ENCODE measurements at places on chromosomes 3 and 15.

DNA sequence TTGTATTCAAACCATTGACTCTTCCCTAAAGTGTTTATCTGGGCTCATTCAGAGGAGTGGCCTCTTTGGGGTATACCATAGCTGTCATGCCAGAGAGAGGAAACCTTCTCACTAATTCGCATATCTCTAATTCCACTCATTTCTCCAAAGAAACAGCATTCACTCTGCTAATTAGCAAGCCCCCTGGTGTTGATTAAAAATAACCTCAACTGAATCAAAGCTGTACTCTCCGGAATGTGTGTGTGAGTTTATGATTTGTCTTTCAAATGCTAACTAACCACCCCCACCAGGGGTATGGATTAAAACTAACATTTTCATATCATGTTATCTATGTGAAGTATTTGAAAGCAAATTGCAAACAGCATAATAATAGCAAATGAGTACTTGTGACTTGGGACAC lies 45.5 kb downstream of the PAQR5 start:
- no peak for DNase-seq

GRCh38 chr3:71528816-71529215 lies 54.7 kb downstream of the FOXP1 start:
- no peak for DNase-seq

DNA sequence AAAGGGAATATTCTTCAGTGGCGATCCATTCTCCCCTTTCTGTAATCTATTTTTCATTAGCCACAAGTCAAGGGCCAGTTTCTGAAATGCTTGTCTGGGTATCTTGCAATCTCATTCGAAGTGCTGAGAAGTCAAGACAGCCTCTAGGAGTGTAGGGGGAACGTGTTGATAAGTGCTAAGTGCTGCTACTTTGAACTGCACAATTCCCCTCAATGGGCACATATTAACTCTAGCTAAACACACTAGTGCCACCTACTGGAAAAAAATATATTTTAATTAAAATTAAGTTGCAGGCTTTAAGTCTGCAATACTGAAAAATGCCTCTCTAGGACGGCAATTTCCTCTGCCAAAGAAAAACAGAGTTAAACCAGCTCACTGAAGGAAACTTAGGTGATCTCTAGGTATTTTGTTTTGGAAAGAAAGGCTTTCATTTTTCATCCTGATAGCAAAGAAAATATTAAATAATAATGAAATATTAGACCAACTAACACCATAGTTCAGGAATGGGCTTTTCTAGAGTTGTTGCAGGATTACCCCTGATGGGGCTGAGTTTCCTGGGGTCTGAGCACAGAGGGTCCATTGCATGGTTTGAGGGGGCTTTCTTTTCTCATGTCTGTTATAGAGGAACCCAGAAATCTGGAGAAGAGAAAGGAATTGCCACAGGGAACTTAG lies 181.9 kb upstream of the KBTBD8 start:
- DNase-seq: peak; percentile 8

- DNase-seq: no peak
Measured at GRCh38 chr15:36814708-36815107, 235.3 kb downstream of the CDIN1 start.

GRCh38 chr15:76060118-76060989 lies 569 bp downstream of the TMEM266 start:
- no peak for DNase-seq

DNA sequence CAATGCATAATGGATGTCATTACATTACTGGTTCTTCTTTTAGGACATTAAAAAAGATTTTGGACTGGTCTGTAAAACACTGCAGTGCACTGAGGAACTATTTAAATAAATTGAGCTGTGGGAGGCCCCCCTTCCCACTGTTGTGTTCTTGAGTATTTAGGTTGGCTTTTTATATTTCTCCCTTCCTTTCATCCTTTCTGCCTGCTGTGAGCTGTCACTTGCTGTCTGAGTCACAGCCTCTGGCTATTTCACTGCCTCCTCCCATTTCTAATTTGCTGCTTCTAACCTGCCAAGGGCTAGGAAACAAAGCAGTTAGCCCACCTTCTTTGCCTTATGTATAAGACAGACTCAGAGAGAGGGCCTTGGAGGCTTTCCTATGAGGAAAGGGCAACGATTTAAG lies 89.0 kb upstream of the FNDC3B start:
- no peak for DNase-seq

- no peak for DNase-seq
Measured at GRCh38 chr3:167146911-167147310, 233.2 kb downstream of the ZBBX start.
